ENCODE measurements at places on chromosomes 5 and 9. TPM values are rescaled to one million over a fixed set of nuclear protein-coding genes. Genes with fewer than 3 reads are reported as not detected.

DNA sequence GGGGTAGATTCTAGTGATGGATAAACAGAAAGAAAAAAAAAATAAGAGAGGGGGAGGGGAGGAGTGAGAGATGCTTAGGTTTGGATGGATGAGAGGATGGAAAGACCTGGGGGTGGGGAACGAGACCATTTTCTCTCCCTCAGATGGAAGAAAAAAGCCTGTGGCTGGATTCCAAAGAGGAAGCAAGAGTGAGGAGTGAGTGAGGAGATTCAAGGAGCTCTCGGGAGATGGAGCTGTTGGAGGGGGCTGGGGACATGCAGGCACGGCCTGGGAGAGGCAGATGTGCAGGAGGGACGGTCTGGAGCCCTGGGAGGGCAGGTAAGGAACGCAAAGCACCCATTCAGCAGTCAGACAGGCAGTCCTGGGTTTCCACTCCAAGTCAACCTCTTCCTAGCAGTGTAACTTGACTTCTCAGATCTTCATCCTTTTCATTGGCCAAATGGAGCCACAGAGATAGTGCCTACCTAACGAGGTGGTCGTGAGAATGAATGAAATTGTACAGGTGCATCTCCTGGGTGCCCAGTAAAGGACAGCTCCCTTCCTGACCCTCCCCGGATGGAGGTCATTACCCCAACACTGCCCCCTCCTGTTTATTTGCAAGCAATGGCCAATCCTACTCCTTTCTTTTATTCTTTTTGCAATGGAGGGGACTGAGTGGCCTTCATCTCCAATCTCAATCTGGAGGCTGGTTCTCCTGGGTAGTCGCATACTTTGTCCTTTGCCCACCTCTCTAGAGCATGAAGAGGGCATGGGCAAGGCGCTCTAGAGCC, 52.2 kb downstream of the PCDH1 start:
- H3K4me3 ChIP-seq: no peak overlapping the region
- H3K27ac ChIP-seq: no peak overlapping the region
- peaks cover 6% of the 10 kb centered on the region for H3K4me1 ChIP-seq
- no peaks in the 10 kb centered on the region for H3K27me3 ChIP-seq

DNA sequence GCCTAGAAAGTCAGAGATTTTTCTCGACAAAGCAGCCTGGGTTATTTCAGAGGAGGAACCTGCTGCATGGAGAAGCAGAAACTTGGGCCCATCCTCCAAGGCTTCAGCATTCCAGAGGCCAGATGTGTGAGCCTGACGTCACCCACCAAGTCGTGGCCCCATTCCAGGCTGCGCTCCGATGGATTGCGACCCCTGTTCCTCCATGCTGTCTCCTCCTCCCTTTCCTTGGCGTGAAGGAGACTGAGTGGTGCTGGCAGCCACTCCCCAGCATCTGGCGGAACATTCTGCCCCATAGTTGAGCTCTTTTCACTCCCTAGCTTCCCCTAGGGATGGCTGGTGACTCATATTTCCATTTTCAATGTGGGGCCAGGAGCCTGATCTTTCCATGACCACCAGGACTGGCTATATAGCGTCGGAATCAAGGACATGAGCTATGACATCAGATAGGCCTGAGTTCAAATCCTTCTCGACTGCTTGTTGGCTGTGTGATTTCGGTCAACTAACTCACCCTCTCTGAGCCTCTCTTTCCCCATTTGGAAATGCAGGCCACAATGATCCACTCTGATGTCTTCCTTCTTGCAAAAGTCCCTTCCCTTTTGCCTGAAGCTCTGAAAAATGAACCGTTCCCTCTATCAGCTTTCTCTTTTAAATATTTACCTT, 24.5 kb upstream of the DUSP1 start:
- DNase-seq: no peak
- no peaks in the 10 kb centered on the region for H3K36me3 ChIP-seq
- peaks cover 93% of the 10 kb centered on the region for H3K4me1 ChIP-seq
- H3K27ac ChIP-seq: no peak overlapping the region

DNA sequence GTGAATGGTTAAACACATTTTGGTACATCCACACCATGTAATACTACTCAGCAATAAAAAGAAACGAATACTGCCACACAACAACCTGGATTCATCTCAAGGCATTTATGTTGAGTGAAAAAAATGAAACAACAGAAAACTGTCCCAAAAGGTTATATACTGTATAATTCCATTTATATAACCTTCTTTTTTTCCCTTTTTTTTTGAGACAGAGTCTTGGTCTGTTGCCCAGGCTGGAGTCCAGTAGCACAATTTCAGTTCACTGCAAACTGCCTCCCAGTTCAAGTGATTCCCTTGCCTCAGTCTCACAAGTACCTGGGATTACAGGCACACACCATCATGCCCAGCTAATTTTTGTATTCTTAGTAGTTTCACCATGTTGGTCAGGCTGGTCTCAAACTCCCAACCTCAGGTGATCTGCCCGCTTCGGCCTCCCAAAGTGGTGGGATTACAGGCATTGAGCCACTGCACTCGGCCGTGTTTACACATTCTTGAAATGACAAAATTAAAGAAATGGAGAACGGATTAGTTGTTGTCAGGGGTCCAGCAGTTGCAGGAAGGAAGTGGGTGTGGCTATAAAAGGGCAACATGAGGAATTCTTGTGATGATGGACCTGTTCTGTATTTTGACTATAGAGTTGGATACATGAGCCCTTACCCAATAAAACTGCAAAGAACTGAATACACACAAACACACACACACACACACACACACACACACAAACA, 17.4 kb downstream of the PPP6C start:
- no peak for DNase-seq
- no peak overlapping the region for H3K4me3 ChIP-seq
- H3K36me3 ChIP-seq: peaks cover 23% of the 10 kb centered on the region
- H3K27me3 ChIP-seq: no peaks in the 10 kb centered on the region
- peaks cover 53% of the 10 kb centered on the region for H3K4me1 ChIP-seq

DNA sequence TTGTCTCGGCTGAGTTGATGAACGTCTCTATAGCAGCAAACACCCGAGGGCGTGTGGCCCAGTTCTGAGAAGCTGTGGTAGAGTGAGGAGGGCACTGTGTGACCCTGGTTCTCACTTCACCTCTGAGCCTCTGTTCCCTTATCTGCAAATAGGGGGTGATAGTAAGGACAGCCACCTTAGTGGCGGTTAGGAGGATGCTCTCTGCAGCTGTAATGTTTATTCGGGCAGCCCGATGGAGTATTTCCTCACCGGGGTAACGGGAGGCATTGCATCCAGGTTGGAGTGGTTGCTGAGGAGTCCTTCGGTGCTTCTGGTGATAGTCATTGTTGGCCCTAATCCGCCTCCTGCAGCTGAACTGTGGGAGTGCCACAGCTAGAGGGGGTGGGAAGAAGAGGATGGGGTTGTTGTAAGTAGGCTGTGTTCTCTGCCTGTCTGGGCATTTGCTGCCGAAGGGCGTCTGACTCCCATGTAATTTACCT, 13.9 kb downstream of the PRRC2B start:
- no peaks in the 10 kb centered on the region for H3K36me3 ChIP-seq
- DNase-seq: no peak
- peaks cover 99% of the 10 kb centered on the region for H3K4me1 ChIP-seq
- H3K27ac ChIP-seq: peak overlapping the region; percentile 61
- H3K4me3 ChIP-seq: peak overlapping the region; percentile 18
- no peaks in the 10 kb centered on the region for H3K27me3 ChIP-seq

GRCh38 chr5:169416583-169417196, 115.8 kb upstream of the SLIT3 start:
- H3K4me1 ChIP-seq: no peaks in the 10 kb centered on the region
- H3K27me3 ChIP-seq: no peaks in the 10 kb centered on the region
- H3K27ac ChIP-seq: no peak overlapping the region
- DNase-seq: no peak

The TBC1D2 gene
- 14.7 TPM for total RNA-seq

DNA sequence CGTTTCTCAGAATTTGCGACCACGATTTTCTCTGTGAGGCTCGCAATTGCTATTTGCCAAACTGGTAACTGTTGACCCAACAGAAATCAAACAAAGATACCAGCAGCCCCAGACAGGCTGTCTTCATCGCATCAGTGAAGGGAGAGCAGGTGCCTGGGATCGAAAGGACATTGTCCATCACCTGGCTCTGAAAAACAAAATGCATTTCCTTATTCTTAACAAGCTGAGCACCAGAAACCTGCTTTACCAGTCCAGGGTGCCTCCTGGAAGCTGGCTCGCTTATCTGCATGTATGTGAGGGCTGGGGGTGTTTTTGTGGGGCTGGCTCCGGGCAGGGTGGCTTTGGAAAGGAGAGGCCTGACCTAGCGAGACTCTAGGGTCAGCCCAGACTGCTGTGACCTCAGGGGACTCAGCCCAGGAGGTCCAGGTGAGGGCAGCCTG, 24.7 kb downstream of the WWC1 start:
- peak; percentile 64 for DNase-seq
- peaks cover 2% of the 10 kb centered on the region for H3K27me3 ChIP-seq
- no peaks in the 10 kb centered on the region for H3K36me3 ChIP-seq
- H3K4me3 ChIP-seq: no peak overlapping the region
